A172 (cell line): ENCODE measurements at places on chromosomes 3 and 15.

- peak; percentile 52 for DNase-seq
Observed at GRCh38 chr15:55526559-55527036, 18.6 kb upstream of the DNAAF4 start.

GRCh38 chr3:134357914-134358811, 16.1 kb downstream of the AMOTL2 start:
- DNase-seq: peak; percentile 98

DNA sequence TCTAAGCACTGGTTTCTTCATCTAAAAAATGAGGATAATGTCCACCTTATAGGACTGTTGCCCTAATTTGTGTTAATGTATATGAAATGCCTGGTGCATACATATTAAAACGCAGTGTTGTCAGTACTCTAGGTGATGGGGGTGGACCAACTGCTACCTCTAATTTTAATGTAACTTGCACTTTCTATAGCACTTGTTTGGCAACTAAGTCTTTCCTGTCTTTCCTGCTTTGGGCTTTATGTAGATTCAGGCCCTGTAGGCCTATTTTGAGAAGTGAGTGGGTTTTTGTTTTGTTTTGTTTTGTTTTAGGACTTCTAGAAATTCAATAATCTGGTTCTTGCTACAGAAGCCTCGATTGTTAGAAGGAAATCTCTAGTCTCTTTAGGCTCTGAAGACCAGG, 21.2 kb downstream of the SLC7A14 start:
- DNase-seq: no peak

- DNase-seq: no peak
Observed at GRCh38 chr15:41291065-41291631, 41.2 kb downstream of the OIP5 start.

- no peak for DNase-seq
Observed at GRCh38 chr3:196886144-196886543, 18.4 kb downstream of the SENP5 start.

DNA sequence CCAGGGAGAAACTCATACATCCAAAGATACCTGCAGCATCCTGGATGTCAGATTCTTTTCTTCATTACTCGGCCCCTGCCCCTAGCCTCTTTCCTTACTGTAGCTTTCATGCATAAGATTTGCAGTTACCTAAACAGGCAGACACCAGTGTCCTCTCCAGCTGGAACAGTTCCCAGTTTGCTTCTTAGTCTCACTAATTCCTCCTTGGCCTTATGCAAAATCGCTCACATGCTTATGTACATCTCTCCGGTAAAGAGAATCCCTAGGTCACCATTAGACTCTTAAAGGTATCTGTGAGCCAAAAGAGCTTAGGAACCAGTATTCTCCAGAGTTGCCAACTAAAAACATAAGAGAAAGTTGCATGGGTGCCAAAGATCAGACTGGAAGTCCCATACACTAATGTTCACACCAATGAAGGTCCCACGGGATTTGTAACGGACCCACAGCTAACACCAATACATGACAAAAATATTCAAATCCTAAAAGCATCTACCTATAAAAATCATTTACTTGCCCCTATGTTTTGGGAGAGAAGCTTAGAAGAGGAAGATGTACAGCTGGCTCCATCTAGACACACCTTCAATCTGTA, 66.6 kb downstream of the CBLB start:
- DNase-seq: no peak

DNA sequence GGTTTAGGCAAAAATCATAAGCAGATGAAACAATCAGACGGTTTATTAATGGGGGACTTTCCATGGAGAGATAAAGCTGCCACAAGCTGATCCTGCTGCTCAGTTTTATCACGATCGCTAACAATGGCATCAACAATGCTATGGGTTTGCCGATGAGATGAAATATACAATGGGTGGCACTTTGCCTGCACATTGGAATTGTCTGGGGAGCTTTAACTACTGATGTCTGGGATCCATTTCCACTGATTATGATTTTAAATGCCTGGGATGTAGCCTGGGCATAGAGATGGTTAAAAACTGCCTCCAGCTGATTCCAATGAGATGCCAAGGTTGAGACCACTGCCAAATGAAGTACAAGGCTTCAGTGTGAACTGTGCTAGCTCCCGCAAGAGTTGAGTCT, 30.8 kb downstream of the CRYGS start:
- no peak for DNase-seq

DNA sequence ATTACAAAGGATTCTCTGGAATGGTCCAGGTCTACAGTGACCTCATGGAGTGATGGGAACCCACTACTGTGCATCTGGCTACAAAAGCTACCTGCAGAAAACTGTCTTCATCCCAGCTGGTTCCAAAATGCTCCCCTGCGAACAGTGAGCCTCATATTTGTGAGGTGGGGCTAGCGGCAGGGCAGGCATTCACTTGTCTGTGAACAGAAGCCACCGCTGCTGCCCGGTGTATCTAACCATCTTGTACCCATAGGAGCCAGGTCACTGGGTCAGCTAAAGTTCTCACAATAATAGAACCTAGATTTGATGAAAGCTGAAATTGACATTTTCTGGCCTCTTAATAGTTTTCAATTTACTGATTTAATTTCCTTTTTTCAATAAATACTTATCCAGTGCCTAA, 150.7 kb downstream of the KLF13 start:
- no peak for DNase-seq

DNA sequence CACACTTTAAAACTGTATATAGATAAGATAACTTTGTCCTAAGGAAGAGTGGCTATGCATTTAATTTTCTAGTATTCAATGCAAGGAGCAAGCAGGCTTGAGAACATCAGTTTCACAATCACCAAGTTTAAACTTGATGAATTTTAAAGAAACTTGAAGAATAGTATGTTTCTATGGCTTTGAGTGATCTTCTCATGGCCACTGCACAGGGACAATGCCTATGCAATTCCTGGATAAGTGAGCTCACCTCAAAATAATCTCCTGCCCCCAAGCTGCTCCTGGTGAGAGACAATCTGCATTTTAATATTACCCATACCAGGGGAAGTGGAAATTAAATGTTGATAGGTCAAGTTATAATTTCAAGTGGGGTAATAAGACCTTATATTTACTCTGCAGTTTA, 376.6 kb upstream of the CBLB start:
- DNase-seq: no peak

DNA sequence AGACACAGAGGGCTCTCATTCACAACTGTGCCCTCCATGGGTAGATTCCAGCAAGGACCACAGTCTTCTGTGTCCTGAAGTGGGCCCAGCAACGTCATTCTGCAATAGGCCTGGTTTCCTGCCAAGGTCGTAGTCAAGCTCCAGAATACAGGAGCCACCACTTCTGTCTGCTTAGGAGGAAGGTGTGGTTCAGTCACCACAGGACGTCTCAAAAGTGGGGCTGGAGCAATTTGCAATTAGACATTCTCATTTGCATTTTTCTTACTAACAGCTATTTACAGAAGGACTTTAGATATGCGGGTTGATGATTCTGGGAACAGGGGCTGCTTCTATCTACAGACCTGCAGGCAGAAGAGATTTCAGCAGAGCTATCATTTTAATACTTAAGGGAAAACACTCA, 58.7 kb upstream of the MYRIP start:
- no peak for DNase-seq

DNA sequence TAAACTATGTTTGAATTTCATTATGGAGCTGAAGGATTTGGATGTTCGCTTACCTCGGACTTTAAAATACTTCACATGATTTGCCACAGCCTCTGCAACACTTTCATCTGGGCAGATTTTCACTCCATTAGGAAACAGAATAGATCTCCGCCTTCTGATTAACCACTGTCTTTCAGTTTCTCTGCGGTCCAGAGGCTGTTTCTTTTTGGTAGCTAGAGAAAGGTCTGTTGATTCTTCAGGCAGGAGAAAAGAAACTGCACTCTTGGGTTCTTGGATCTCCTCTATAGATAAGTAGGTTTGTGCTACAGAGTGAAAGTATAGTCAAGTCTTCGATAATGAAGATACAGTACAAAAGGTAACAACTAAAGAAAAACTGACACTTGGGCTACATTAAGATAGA, 844 bp downstream of the IMPG2 start:
- DNase-seq: no peak

GRCh38 chr3:181790561-181790960, 78.8 kb downstream of the SOX2 start:
- DNase-seq: no peak

DNA sequence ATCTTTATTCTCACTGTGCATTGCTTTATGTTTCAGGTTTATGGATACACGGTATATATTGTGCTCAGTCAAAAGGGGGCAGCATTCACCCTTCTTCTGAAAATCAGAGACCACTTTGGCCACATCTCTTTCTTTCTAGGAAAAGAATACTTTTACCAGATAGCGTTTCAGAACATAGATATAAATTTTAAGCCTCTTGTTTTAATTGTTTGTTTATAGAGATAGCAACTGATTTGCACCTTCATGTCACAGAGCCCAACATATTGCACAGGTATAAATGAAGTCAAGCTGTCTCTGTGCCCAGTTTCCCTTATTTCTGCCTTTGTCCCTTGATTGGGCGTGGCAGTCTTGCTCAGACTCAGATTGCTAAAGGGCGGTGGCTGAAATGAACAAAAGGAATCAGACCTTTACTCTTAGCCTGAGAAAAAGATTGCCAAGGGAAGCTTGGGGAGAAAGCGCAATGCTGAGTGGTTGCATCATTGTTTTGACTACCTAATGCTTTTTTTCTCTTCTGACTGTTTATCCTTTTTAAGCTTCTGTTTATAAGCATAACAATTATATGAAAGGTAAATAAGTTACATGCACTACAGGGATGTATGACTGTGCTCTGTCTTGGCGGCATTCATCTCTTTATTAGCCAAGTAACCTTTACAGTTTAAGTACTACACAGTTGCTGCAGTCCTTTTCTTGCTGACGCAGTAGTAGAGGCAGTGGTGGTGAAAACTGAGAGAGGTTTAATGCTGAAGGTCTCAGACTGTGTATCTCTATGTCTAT, 70.8 kb upstream of the ZBTB20 start:
- DNase-seq: peak; percentile 87

- peak; percentile 4 for DNase-seq
Observed at GRCh38 chr15:55499151-55499550, 8.9 kb downstream of the DNAAF4 start.

DNA sequence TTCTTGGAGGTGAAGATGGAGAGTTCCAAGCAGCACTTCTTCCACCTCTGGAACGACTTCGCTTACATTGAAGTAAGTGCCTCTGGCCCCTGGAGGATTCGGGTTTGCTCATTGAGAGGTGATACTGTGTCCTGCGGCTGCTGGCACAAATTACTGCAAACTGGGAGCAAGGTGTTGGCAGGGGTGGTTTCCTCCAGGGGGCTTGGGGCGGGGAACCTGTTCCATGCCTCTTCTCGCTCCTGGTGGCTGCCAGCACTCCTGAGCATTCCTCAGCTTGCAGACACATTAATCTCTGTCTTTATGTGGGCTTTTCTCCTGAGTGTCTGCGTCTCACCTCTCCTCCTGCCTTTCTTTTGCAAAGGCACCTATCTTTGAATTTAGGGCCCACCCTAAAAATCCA, 47.4 kb downstream of the MESD start:
- no peak for DNase-seq

GRCh38 chr3:183264268-183264667, 11.2 kb downstream of the B3GNT5 start:
- DNase-seq: no peak

GRCh38 chr3:128395046-128395445, 71.6 kb downstream of the DNAJB8 start:
- no peak for DNase-seq

GRCh38 chr3:173096994-173097785, 43.8 kb downstream of the SPATA16 start:
- DNase-seq: peak; percentile 68

- no peak for DNase-seq
Observed at GRCh38 chr15:27077790-27078189, 106.8 kb downstream of the GABRG3 start.

- no peak for DNase-seq
Observed at GRCh38 chr15:91861223-91861622, 7.7 kb downstream of the SLCO3A1 start.

GRCh38 chr3:56620371-56620770, 62.7 kb downstream of the TASOR start:
- no peak for DNase-seq

DNA sequence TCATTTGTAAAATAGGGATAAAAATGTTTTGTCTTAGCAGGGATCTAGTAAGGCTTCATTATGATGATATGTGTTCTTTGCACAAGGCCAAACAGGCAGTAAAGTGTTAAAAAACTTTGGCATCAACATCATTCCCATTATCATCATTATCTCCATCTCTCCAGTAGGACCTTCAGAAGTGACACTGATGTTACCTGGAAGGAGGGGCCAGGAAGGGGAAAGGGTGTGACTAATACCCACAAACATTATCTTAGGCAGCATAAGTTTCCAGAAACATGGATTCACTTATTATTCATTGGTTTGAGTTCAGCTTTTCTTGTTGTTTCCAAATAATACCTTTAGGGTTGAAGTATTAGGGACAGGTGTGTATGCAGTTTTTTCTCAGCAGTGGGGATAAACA, 399.6 kb downstream of the PTPRG start:
- no peak for DNase-seq

DNA sequence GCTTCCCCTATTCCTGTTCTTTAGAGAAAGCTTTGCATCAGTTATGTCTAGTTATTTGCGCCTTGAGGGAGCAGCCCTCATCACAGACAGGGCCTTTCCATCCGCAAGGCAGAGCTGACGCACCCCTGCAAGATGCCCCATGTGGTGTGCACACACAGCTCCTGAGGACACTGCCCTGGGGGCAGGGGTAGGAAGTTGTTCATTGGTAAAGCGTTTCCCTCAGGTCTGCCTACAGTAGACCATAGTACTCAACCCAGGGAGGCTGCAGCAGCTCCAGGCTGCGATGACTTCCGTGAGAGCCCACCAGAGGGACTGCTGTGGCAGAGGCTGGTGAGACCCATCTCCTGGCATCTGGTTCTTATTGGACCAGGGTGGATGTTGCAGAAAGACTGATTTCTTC, 55.1 kb upstream of the PLXNA1 start:
- DNase-seq: no peak

DNA sequence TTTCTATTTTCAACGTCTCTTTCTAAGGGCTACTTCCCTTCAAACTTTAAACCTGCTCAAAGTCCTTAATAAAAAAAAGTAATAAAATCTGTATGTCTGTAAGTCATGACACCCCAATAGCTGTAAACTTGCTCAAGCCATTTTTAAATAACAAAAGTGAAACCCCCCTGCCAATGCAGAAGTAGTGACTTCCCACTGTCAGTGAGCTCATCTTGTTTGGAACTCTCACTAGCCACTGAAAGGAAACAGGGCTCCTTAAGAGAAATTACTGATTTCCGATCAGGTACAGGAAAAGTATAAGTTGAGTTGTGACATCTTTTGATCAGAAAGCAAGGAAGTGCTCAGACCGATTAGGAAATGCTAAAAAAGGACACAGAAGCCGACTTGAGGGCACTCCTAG, 27.6 kb upstream of the GPR171 start:
- no peak for DNase-seq
